CD4-positive, alpha-beta T cell treated with Interferon alpha-2 for 1 hour (primary cell): ENCODE measurements at places on chromosomes 3 and 15.

GRCh38 chr3:189123595-189124387, 48.0 kb upstream of the TPRG1 start:
- DNase-seq: no peak

DNA sequence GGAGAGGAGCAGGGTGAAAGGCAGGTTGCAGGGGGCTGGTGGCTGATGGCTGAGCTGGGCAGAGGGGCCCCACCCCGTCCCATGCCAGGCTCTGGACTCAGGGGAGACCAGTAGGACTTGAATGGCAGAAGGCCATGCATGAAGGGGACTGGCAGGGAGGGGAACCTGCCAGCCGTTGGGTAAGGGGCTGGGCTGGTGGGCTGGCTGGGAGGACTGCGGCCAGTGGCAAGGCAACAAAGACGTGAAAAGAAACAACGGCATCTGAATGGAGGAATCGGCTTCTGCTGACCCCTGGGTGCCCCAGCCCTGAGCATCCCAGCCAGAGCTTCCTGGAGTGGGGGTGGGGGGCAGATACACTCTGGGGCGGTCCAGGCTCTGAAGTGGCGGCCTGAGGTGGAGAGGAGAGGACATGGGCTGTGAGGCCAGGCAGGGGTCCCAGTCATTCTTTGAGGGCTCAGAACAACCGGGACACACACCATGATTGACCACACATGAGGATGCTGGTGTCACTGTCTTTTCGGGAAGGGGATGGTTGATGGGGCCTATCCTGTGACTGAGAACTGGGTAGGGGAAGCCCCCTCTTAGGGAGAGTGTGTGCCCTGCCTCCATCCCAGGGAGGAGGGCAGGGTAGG, 11.7 kb downstream of the GLYCTK start:
- DNase-seq: no peak

GRCh38 chr15:46315434-46315833, 680.6 kb downstream of the SQOR start:
- no peak for DNase-seq

DNA sequence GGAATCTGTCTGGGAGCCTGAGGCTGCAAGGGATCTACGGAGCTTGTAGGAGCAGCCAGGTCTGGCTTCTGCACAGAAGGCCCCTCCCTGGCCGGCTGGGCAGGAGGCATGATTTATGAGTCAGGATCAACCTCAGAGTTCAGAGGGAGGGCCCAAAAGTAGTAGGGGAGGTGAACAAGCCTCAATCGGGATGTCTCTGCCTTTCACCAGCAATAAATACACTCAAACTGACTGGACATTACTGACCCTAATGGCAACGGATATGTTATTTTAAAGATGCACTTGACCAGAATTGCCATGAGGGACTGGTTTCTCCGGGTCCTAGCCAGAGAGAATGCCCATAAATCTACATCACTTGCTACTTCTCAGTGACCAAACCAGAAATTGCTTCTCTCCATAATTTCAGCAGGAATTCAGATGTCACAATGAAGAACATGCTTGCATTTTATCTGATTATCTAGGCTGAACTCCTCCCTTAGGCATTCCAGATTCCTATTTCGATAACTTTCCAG, 109.6 kb upstream of the LMOD3 start:
- DNase-seq: no peak

- no peak for DNase-seq
These were observed 42.8 kb upstream of the MLF1 start for GRCh38 chr3:158528076-158528674.

DNA sequence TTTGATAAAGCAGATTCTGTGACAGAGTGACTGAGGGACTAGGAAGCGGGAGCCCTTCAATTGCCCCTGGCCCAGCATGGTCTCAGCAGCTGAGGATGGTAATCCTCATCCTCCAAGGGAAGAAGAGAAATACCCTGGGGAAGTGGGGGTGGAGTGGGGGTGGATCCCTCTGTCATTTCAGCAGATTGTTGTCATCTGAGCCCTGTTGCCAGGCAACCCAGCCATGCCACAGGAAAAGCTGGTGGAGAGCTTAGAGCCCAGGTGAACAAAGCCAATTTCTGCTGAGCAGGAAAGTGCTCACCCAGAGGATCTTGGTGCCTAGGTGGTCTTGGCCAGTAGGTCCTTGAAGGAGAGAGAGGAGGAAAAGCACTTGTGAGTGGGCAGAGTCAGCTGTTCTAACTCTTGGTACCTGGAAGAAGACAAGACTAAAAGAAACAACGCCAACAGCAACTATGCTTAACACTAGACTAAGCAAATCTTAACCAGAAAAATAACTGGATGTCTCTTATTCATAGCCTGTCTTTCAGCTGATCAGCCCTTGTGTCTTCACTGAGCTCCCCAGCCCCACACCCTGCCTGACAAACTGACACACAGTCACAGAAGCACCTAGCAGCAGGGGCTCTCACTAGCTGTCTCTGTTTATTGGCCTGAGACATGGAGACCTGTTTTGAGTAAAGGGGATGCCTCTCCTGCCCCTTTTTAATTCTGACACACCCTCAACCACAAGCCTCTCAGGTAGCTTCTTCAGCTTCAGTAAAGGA, 40.1 kb upstream of the DCLK3 start:
- no peak for DNase-seq

GRCh38 chr3:197186887-197187588, 111.4 kb downstream of the DLG1 start:
- peak; percentile 21 for DNase-seq

GRCh38 chr3:175386630-175387029, 527.5 kb downstream of the NAALADL2 start:
- no peak for DNase-seq

GRCh38 chr3:13769422-13769821, 110.4 kb downstream of the WNT7A start:
- DNase-seq: no peak

- no peak for DNase-seq
These were observed 5.3 kb upstream of the VPS33B start for GRCh38 chr15:91027677-91028076.

GRCh38 chr15:71325481-71325880, 210.2 kb downstream of the THSD4 start:
- DNase-seq: no peak

GRCh38 chr3:179768080-179768479, 115.2 kb downstream of the USP13 start:
- no peak for DNase-seq

DNA sequence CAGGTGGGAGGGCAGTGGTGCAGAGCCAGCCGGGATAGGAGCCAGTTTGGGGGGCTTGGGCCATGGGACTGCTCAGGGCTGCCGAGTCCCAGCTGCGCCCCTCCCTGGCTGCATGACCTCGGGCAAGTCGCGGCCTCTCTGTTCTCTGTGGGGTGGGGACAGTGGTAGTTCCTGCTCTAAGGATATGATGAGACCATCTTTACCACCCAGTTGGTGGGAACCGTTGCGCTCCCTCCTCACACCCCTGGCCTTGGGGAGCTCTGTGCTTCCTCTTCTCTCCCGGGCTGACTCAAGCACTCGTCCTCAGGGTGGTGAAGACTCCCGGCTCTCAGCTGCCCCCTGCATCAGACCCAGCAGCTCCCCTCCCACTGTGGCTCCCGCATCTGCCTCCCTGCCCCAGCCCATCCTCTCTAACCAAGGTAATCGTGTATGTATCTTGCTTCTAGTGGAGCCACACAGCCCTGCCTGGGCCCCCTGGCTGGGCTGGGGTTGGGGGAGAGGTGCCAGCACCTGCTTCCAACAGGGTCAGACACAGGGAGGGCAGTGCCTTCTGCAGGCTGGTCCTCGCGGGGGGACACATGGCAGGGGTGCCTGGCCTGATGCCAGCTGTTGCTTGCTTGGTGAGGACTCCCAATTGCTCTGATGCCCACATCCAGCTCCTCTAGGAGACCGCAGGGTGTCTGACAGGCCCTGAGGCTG, 15.1 kb upstream of the STAB1 start:
- DNase-seq: no peak

DNA sequence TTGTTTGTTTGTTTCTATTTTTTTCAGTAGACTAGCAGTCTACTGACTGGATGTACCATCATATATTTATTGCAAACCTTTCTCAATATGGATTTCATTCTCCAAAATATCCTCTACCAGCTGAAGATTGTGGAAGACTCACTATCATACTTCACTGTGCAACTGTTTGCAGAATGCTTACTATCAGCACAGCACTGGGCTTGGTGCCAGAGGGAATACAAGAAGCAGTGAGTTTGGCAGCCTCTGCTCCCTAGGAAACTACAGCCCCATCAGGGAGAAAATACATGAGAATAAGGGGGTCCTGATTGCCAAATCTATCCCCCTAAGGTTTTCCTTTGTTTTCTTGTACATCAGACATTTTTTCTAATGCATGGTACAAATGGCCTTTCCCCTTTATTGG, 27.5 kb downstream of the AQP9 start:
- no peak for DNase-seq

DNA sequence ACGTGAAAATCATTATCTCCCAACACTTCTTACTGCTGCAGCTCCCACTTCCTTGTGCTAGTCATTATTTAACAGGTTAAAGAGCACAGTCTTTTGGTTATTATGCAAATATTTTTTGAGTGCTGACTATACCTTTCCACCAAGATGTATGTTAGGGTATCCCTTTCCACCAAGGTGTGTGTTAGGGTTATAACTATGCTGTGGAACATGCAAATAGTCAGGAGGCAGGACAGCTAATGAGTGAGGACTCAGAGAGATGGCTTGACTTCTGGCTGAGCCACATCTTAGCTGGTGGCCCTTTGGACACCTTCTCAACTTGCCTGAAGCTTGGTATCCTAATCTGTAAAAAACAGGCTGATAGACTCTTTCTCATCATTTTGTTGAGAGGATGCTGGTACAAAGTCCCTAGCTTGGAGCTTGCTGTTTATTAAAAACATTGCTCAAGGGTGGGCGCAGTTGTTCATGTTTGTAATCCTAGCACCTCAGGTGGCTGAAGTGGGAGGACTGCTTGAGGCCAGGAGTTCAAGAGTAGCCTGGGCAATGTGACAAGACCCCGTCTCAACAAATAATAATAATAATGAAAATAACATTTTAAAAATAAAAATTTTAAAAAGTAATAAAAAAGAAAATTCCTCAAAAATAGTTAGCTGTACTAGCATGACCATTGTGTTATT, 160.5 kb upstream of the ADAMTS9 start:
- DNase-seq: no peak

DNA sequence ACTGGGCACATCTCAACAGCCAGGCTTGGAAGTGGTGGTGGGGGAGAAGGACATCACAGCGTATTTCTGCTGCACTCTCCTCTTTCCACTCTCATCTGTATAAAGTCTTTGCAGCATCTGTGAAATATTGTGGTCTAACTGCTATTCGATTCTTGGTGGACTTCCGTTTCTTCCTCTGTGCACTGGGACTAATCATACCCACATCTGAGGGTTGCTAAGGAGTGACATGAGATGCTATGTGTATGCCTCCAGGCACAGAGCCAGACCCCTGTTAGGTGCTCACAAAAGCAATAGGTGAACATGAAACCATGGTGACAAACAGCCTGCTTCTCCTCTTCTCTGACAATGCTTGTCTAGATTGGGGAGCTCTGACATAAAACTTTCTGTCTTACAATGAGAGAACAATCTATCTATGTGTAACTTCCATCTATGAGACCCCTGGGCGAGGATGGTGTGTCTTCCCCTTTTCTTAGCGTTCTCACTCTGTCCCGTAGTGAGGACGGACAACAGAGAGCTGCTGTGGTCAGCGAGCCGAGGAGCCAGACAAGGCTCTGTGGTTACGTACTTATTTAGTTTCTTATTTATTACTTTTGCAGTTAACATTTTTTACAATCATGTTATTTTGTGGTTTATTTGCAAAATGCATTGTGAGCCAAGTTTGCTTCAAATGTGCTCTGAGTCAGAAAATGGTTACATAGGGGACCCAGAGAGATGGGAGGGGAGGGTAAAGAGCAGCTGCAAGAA, 196.7 kb upstream of the TPRG1 start:
- DNase-seq: peak; percentile 28

GRCh38 chr15:73353734-73354133, 15.0 kb downstream of the HCN4 start:
- no peak for DNase-seq

DNA sequence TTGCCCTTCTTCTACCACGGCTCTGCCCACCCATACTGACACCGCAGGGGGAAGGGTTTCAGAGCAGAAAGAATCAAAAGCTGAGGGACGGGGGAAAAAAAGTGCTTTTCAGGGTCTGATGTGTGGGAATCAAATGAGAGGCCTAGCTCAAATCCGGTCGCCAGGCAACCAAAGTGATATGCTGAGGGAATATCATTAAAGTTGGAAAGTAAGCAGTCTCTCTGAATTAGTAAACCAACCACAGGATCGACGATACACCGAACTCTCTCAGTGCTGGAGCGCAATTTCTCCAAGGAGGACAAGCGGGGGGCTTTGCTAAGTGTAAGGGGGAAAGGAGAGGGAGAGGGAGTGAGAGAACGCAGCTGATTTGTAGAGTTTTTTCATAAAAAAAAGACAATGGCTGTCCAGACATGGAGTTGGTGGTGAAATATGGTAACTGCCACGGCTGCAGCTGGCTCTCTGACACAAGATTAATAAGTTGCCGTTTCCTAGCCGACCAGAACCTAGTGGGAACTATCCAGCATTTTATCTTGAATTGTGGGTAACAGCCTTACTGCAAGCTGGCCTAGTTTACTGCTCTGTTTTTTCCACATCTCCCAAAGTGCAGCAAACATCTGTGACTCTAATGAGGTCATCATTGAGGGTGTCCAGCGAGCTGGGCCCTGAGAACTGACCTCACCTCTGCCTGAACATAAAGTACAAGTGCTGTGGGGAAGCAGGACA, 530.2 kb downstream of the SOX2 start:
- no peak for DNase-seq
